ENCODE measurements at places on chromosomes 13 and 19.
A peak's percentile ranks its signal among the peaks of the same experiment; 100 is the strongest.

GRCh38 chr13:99971576-99972189, at the start of gene ZIC5:
Gene ZIC5 (minus strand): TSS chr13:99971767. CDS start chr13:99971603, 164 bp downstream.
- DNase-seq: no peak

DNA sequence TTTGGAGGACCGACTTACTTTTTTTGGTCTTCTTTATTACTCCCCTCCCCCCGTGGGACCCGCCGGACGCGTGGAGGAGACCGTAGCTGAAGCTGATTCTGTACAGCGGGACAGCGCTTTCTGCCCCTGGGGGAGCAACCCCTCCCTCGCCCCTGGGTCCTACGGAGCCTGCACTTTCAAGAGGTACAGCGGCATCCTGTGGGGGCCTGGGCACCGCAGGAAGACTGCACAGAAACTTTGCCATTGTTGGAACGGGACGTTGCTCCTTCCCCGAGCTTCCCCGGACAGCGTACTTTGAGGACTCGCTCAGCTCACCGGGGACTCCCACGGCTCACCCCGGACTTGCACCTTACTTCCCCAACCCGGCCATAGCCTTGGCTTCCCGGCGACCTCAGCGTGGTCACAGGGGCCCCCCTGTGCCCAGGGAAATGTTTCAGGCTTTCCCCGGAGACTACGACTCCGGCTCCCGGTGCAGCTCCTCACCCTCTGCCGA, 409 bp downstream of the FOSB start:
- DNase-seq: no peak

GRCh38 chr19:17543986-17544385, 11.5 kb upstream of the COLGALT1 start:
- no peak for DNase-seq

- DNase-seq: no peak
These were observed 216.8 kb downstream of the TM9SF2 start for GRCh38 chr13:99717959-99718674.

GRCh38 chr13:26025196-26025595, 26.6 kb downstream of the SHISA2 start:
- DNase-seq: no peak

DNA sequence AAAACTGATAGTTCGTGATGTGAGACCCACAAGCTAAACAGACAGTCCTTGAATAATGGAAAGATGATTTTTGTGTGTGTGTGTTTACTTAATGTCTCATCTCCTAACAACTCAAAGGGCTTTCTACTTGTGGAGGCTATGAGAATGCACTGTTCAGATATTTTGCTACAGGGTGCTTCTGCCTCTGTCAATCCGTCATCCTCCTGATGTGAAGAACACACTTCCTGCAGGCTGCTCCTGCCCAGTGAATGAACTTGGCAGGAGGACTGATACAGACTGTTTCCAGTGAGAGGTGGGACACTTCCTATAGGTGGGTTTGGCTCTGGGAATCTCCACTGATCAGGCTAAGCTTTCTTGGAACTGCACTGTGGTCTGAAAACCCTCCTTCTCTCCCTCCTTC, 168.4 kb upstream of the STARD13 start:
- DNase-seq: no peak

DNA sequence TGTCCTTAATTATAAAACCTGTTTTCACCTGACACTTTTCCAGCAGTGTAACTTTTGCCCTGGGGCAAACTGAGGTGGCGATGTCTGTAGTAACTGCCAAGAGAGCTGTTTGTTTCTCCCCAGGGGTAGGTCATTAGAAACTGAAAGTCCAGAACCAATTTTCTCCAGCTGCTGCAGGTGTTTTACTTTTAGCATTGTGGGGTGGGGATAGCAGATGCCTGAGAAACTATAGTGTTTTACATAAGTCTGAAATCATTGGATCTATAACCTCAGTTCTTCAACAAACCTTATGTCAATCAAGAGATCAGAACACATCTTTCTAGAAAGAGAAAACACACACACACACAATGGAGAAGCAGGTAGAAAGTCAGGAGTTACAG, 92.7 kb downstream of the LHFPL6 start:
- no peak for DNase-seq

GRCh38 chr19:49956115-49956495, 4.9 kb downstream of the SIGLEC11 start:
- DNase-seq: no peak

DNA sequence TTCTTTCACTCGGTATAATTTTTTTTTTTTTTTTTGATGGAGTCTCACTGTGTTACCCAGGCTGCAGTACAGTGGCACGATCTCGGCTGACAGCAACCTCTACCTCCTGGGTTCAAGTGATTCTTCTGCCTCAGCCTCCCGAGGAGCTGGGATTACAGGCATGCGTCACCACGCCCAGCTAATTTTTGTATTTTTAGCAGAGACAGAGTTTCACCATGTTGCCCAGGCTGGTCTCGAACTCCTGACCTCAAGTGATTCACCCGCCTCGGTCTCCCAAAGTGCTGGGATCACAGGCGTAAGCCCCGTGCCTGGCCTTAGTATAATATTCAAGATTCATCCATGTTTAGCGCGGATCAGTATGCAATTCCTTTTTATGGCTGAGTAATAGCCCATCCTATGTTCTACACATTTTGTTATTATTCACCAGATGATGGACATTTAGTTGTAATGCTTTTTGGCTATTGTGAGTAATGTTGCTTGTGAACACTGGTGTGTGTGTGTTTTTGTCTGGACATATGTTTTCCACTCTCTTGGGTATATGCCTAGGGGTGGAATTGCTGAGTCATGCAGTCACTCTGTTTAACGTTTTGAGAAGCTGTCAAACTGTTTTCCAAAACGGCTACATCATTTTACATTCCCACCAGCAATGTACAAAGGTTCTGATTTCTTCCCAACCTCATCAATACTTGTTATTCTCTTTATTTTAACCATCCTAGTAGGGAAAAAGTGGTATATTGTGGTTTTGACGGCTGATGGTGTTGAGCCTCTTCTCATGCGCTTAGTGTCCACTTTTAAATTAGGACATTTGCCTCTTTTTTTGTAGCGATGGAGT, 22.9 kb downstream of the PLEKHF1 start:
- peak; percentile 92 for DNase-seq

GRCh38 chr13:95207769-95208366, 93.4 kb downstream of the ABCC4 start:
- DNase-seq: no peak

DNA sequence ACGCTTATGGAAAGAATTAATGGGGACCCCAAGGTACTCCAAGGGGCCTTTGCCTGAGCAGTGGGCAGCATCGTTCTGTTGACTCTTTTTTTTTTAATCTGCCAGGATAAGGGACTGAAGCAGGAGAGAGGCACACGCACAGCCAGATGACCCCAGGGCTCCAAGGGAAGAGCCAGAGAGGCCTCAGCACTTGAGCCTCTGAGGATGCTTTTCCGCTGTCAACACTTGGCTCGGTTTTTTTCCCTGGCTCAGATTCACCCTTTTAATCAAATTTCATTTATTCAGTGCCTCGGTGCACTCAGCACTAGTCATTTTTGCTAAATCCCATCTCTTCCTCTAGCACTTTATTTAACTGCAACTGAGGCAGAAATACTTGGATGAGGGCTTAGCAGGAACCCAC, 226.3 kb downstream of the FGF9 start:
- no peak for DNase-seq

- DNase-seq: no peak
These were observed 2.8 kb upstream of the SIGLECL1 start for GRCh38 chr19:51247972-51248590.

GRCh38 chr13:49247643-49248621, at the start of gene CDADC1:
Gene CDADC1 (plus strand): TSS chr13:49247925. CDS start chr13:49248038, 113 bp downstream.
- peak; percentile 97 for DNase-seq

- DNase-seq: no peak
These were observed 32.6 kb upstream of the MTIF3 start for GRCh38 chr13:27482983-27483382.
